T-helper 1 cell (primary cell): ENCODE measurements at places on chromosomes 16 and 17.

DNA sequence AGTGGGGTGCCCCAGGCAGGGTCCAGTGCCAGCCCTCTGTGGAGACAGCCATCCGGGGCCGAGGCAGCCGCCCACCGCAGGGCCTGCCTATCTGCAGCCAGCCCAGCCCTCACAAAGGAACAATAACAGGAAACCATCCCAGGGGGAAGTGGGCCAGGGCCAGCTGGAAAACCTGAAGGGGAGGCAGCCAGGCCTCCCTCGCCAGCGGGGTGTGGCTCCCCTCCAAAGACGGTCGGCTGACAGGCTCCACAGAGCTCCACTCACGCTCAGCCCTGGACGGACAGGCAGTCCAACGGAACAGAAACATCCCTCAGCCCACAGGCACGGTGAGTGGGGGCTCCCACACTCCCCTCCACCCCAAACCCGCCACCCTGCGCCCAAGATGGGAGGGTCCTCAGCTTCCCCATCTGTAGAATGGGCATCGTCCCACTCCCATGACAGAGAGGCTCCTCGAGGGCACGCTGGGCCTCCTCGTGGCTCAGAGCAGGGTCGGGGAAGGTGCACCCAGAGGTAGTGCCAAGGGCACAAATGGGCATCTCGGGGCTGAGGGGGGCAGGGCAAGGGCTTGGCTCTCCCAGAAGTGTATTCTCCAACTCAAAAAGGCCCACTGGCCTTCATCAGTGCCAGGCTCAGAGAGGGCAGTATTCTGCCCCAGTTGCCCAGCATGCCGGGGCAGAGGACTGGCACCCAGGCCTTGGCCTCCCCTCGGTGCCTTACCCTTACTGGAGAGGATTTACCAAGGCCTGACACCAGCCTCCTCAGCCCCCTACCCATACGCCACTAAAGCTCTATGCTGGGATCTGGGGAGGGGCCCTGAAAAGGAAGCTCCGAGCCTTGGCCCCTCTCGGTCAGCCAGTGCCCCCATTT lies at the start of gene CDH5:
Gene CDH5 (plus strand): TSS at position 259 of the 867 bp plus-strand sequence. CDS start 12,647 bp downstream, outside the sequence.
- no peak for DNase-seq

GRCh38 chr17:3035256-3035967 lies 28.0 kb downstream of the OR1D5 start:
- no peak for DNase-seq

DNA sequence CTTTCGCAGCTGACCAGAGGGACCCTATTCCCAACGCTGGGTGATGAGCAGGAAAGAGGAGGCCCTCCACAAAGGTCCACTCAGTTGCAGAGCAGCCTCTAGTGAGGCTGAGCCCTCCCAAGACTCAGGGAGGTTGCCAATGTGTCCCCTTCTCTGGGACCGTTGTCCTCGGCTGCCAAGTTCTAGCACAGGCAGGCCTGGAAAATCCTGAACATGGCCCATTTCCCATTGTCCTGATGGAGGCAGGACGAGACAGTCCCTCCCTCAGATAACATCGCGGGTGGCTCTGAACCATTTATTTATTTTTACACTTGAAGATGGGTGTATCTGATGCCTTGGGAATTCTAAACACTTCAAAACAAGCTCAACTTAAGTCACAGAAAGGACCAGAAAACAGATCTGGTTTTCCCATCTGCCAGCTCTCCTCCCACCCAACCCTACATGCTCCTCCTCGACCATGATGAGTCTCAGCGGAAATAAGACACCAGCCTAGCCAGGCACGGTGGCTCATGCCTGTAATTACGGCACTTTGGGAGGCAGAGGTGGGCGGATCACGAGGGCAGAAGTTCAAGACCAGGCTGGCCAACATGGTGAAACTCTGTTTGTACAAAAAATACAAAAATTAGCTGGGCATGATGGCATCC lies 12.8 kb downstream of the CDIP1 start:
- DNase-seq: no peak

DNA sequence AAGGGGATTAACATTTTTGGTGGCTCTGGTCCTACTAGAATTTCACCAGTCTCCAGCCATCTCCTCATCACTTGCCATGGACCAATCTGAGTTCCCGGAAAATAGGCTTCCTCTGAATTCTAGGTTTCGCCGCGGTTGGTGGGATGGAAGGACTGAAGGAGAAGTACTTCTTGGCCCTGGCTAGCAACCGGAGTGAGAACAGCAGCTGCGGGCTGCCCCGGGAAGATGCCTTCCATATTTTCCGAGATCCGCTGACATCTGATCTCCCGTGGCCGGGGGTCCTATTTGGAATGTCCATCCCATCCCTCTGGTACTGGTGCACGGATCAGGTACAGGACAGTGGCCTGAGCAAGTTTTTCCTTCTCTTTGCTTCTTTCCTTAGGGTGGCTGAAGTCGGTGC lies 45.0 kb downstream of the SLC5A11 start:
- DNase-seq: no peak

DNA sequence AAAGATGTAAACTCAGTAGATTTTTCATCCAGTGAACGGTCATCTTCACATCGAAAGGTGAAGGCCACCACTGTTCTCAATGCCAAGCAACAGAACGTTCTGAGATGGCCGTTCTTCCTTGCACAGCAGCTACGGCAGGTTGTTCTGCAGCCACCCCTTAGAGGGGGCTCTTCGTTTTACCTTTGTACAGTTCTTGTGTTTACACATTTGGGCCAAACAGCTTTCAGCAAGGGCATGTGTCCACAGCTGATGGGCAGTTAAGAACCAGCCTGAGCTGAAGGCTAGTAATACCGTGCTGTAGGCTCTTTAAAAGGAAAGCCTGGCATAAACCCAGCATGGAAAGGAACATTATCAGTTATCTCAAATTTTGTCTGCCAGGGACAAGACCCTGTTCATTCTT lies 15.9 kb downstream of the PLD6 start:
- DNase-seq: no peak

DNA sequence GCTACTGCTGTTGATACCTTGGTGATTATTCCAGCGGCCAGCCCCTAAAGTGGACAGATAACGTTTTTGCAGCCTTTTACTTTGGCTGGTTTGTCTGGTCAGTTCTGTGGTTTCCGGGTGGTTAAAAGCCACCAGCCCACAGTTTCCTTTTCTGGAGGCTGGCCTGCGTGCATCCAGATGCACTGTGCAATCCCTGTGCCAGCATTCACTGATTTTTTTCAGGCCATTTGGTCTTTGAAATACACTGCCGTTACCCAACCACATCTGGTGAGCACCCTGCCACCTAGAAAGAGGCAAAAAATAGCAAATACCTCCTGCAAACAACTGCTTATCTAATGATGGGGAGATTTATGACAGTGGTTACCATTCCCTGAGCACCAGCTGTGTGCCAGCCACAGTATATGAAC lies 797 bp downstream of the NUDT7 start:
- DNase-seq: no peak

DNA sequence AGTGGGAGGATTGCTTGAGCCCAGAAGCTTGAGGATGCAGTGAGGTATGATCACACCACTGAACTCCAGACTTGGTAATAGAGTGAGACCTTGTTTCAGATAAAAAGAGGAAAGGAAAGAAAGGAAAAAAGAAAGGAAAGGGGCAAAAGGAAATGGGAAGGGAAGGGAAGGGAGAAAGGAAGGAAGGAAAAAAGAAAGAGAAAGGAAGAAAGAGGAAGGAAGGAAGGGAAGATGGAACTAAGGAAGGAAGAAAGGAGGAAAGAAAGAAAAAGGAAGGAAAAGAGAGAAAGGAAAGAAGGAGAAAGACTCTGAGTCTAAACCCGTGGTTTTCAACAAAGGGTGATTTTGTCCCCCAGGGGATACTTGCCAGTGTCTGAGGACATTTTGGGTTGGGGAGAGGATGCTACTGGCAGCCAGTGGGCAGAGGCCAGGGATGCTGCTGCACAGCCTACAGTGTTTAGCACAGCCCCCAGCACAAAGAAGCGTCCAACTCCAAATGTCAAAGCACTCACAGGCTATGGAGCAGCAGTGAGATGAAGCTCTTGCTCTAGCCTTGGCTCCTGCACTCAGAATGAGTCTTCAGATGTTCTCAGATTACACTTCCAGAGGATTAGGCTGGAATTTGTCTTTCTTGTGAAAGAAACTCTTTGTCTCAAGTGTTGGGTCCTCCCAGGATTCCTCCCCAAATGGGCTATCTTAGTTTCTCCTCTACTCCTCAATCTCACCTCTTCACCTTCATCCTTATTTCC lies 64.2 kb downstream of the BMERB1 start:
- no peak for DNase-seq

DNA sequence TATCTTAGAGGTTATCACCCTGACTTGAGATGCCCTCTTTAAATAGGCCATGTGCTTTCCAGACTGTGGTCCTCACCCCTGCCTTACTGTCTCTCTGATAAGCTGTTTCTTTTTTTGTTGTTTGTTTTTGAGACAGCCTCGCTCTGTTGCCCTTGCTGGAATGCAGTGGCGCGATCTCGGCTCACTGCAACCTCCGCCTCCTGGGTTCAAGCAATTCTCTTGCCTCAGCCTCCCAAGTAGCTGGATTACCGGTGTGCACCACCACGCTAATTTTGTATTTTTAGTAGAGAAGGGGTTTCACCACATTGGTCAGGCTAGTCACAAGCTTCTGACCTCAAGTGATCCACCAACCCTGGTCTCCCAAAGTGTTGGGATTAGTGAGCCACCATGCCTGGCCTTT lies 765 bp upstream of the SEPTIN12 start:
- DNase-seq: no peak

DNA sequence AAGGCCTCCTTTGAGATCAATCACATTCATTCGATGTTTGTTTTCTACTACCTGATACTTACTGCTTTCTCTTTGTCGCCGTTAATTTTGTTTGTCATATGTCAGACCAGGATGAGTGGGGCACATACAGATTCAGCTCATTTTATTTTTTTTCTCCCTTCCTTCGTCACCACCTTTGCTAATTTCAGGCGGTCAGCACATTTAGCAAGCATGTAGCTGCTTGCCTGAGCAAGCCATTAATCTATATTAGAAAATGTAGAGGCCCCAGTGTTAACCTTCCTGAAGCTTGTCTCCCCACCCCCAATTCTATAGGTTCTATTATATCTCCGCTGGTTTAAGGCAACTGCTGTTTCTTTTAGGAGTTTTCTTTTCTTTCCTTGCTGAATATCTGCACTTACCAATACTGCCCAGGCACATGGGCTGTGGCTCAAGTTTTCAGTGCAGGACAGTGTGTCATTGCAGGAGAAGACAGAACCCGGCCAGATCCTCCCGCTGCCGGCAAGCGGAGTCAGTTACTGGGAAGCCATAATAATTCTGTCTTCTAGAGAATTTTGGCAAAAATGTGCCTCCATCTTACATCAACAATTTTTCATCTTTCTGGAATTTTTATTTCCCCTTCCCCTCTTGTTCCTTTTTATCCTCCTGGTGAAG lies 714.3 kb downstream of the WWOX start:
- no peak for DNase-seq

DNA sequence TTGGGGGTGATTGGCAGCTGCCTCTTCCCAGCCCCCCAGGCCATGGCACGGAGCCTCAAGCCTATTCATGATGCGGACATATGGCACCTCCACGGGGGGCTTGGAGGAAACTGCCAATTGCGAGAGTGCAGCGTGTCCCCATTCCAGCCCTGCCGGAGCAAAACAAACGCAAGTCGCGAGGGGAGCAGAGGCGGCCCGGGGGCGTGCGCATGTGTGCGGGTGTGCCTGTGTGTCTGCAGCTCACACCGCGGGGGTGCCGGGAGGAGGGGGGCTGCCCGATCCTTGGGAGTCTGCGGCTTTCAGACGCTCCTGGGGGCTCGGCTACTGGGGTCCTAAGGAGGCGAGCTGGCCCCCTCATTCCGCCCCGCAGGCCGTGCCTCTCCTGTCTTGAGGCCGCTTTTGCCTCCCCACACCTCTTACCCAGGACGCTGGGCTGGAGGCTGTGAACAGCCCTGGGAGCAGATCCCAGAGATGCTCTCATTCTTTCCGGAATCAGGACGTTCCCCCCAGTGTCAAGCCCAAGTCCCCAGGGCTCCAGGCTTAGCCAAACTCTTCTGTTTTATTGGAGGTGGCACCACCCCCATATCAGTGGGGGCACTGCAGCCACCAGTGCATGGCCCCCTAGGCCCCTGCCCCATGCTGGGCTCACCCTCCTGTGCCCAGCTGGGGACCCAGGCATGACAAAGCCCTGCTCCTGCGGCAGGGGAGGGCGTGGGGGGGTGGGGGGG lies 29.1 kb downstream of the ENDOV start:
- no peak for DNase-seq

DNA sequence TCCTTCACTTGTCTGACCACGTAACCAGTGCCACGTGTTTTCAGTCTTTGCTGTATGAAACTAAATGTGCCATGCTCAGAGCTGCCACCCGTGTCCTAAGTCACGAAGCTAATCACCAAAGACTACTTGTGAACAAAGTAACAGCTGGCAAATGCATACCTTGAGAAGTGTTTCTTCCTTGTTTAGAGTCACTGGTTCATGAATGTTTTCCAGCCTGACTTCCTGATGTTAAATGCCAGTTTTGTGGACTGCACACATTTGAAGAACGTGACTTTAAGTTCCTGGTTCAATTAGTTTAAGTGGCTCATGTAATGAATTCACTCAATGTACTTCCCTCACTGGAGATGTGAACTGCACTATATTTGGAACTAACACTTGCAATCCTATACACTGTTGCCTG lies 19.9 kb upstream of the KPNB1 start:
- DNase-seq: no peak

DNA sequence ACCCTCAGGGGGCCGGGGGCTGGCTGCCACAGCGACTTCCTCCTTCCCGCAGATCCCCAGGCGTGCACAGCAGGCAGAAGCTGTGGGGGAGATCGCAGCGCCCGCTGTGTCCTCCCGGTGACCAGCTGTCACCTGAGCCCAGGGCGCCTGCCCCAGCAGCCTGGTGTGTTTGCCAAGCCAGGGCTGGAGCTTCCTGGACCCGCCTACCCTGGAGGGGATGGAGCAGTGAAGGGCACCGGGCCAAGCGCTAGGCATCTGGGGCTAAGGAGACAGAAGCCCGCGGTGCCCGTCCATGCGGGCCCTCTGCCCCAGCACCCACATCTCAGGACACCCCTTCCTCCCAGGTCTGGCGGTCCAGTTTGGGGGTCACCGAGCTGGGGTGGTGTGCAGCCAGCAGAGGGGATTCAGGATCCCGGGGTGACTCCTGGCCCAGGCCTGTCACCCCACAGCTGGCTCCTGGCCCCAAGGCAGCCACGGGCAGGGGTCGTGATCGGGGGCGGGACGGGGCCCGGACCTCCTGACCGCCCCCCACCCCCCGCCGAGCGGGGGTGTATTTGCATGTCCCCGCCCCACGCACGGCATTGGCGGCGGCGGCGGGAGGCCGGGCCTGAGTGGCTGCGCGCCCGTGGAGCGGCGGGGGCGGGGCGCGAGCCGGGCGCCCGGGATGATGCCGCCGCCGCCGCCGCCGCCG lies at the start of gene RAB26:
Gene RAB26 (plus strand): TSS at position 645 of the 691 bp plus-strand sequence. CDS start 159 bp downstream, outside the sequence.
- DNase-seq: peak; percentile 53
